ENCODE measurements at places on chromosomes 7 and 10.

GRCh38 chr10:61752111-61753011, 89.6 kb downstream of the CABCOCO1 start:
- DNase-seq = no peak

DNA sequence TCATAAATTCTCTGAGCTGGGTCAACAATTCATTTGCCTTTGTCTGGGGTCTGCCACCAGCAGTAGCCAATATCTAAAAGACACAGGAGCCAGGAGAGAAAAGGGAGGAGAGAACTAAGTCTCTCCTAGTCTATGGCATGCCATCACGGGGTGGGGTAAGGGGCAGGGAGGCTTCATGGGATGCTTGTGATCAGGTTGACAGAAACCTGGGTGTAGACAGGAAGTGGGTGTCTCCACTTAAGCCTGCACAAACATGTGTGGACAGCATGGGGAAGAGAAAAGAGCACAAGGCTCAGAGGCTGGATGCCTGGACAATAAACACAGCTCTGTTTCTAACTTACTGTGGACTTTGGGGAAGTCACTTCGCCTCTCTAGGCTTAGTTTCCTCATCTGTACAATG, 11.5 kb upstream of the C10orf53 start:
- DNase-seq = no peak

DNA sequence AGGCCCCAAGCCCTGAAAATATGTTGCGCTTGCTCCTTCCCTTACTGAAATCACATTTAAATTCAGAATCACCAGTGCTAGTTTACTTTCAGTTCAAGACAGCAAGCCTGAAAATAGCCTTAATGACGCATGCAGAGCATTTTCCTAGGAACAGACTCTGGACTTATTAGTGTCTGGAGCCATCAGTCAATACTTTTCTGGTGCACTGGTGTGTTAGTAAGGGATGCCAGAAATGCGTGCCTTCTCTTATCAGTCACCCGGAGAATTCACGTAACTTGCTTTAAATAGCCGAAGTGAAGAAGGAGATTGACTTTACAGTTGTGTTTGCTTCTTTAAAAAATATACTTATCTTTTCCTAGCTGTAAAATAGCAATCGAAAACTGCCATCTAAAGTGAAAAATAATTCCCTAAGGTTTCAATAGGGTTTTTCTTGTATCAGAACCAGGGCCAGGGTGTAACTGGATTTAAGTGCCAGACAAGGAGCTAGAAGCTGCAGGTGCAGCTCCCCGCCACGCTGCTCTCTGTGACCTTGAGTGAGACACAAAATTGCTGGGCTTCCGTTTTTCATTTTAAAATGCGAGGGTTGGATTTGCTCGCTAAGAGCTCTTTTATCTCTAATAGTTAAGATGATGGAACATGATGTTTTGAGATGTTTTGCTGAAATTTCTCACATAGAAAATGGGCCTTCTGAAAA, 177.8 kb downstream of the NSUN6 start:
- no peak for DNase-seq

- DNase-seq = no peak
Observed at GRCh38 chr10:110502072-110502845, 4.6 kb downstream of the DUSP5 start.

DNA sequence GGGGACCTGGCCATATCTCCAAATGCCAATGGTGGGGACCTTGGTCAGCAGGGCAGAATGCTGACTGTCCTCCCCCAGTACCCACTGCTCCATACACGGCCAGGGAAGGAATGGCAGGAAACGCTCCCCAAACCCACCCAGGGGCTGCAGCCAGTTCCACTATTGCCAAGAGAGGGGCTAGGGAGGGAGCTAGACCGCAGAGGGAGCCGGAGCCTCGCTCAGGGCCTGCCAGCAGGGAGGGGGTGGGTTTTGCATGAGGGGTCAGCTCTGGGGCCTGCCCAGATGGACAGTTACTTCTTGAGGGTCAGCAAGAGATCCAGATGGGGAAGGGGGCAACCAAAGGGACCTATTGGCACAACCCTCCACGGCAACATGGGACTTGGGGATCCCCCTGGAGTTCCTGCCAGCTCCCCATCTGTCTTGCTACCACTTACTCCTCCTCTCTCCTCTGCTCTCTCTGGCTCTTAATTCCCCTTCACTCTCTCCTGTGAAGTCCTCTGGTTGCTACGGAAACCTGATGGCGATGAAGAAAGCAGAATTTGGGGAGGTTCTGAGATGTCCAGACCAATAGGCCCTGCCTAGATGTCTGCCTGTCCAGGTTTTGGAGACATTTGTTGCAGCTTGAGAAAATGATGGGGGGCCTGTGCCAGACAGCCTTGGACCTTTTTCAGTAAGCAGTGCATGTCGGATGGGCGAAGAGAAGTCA, 12.6 kb downstream of the FGF8 start:
- DNase-seq = no peak

GRCh38 chr10:91689731-91690168, 56.9 kb upstream of the PPP1R3C start:
- DNase-seq = no peak

DNA sequence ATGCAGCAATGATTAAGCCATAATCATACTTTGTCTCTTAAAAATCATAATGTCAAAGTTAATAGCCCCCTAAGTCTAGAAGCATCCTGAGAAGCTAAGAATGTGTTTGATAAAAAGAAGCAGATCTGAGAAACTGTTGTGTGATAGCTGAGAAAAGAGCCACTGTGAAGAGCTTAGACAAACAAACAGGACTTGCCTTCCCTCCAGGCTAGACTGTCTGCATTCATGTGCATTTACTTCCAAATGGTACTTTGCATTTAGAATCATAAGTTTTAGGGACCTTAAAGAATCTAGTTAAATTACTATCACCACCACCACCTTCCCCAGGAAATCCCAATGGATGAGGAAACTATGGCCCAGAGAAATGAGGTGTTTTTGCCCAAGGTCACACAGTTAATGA, 62.7 kb upstream of the NFKB2 start:
- DNase-seq = no peak

- DNase-seq = no peak
Observed at GRCh38 chr7:31327071-31327470, 13.5 kb downstream of the NEUROD6 start.

DNA sequence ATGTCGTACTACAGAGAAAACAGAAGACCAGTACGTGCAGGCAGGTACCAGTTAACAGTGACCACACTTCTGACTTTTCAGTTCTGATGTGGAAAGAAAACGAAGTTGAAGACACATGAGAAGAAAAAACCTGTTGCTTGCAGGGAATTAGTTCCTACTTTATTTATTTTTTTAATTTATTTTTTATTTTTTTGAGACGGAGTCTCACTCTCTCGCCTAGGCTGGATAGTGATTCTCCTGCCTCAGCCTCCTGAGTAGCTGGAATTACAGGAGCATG, 73.8 kb upstream of the ATP6V0A4 start:
- no peak for DNase-seq

- no peak for DNase-seq
Observed at GRCh38 chr10:116833986-116834985, 15.0 kb upstream of the ENO4 start.

DNA sequence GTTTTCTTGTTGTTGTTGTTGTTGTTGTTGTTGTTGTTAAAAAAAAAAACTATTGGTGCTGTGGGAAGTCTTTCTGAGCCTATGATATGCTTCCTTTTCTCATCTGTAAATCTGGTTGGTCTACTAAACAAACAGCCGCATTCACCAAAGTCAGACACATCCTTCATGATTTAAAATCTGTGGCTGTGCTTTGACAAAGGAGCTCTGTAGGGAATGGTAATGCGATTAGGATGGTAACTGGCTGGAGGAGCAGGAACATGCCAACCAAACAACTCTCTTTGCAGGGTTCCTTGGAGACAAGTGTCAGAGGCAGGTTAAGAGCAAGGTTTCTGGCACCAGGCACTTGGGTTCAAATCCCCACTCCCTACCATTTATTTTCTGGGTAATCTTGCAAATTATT, 14.9 kb upstream of the SP4 start:
- DNase-seq = no peak

GRCh38 chr7:16562456-16563220, 36.0 kb downstream of the LRRC72 start:
- DNase-seq = no peak

- peak; percentile 34 for DNase-seq
Observed at GRCh38 chr10:79246209-79246581, 101.1 kb upstream of the PPIF start.

DNA sequence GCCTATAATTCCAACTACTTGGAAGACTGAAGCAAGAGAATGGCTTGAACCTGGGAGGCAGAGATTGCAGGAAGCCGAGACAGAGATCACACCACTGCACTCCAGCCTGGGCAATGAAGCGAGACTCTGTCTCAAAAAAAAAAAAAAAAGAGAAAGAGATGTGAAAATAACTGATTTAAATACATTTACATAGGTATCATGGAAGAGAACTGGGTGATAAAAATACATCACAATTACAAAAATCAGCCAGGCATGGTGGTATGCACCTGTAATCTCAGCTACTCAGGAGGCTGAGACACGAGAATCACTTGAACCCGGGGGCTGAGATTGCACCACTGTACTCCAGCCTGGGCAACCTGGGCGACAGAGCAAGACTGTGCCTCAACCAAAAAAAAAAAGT, 19.8 kb downstream of the NANOS1 start:
- DNase-seq = no peak

GRCh38 chr7:75892634-75893272, 13.9 kb downstream of the RHBDD2 start:
- DNase-seq = no peak

DNA sequence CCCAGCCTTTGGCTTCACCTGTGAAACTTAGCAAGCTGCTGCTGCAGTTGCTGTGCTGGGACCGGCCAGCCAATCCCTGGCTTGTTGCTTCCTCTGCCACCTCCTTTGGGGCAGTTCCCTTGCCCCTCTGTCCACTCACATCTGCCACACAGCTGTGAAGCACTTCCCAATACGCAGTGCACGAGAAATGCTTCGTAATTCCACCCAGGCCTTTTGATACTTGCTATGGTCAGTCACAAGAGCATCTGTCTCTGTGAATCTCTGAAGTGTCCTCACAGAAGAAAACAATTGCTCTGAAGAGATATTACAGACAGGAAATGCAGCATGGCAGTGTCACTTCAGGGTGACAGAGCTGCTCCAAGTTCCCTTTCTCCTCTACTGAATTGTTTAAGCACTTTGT, 208.5 kb downstream of the PTEN start:
- no peak for DNase-seq

DNA sequence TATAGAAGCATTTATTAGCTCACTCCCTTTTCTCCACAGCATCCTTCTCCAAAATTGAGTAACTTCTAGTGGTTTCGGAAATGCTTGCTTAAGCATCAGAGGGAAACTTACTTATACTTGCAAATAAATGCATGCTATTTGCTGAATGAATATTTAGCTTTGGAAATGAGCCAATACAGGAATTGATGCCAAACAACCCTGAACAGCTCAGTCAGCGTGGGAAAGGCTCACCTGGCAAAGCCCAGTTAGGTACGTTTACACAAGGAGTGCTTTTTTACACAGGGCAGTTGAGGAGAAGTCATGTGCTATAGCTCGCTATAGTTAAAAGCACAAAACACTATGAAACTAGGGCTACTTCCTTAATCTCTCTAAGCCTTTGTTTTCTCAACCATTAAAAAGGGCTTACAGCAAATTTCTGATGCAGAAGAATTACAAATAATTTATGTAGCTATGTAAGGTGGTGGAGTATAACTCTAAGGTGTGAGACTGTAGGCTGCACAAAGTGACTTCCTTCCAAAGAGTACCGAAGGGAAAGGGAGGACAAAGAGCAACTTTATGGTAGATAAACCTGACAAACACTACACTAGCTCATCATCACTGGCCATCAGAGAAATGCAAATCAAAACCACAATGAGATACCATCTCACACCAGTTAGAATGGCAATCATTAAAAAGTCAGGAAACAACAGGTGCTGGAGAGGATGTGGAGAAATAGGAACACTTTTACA, 498.2 kb downstream of the PHTF2 start:
- DNase-seq = no peak

DNA sequence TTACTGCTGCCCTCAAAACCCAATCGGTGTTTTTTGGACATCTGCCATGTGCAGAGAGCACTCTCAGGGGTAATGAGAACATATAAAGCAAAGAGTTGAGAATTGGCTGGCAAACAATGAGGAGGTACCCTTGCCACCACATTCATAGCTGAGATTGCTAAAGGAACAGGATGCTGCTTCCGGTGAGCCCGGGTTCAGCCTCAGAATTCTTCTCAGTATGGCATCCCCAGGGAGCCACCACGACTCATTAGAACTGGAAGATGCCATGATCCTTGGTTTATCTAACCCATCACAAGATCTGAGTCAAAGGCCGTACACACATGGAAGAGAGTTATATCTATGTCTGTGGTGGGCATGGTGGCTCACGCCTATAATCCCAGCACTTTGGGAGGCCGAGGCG, 174.4 kb downstream of the ARID5B start:
- no peak for DNase-seq

DNA sequence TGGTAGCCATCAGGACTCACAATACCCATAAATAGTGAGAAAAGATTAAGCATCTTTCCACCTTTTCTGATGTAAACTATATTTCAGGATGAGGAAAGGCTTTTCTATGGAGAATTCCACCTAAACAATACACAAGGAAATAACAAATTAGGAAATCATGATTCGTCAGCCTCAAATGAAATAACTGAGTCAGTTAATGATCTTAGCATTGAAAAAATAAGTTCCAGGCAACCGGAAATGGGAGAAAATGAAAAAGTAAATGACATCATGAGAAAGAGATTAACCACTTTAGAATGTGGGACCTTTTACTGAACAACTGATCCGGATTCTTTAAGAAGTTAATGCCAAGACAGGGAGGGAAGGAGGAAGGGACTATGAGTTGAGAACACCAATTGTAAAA, 742.3 kb downstream of the TNS3 start:
- no peak for DNase-seq

- DNase-seq = peak; percentile 50
Observed at GRCh38 chr10:5890452-5890915, 441 bp downstream of the FBH1 start.

GRCh38 chr10:22716943-22717342, 2.6 kb upstream of the PIP4K2A start:
- no peak for DNase-seq

DNA sequence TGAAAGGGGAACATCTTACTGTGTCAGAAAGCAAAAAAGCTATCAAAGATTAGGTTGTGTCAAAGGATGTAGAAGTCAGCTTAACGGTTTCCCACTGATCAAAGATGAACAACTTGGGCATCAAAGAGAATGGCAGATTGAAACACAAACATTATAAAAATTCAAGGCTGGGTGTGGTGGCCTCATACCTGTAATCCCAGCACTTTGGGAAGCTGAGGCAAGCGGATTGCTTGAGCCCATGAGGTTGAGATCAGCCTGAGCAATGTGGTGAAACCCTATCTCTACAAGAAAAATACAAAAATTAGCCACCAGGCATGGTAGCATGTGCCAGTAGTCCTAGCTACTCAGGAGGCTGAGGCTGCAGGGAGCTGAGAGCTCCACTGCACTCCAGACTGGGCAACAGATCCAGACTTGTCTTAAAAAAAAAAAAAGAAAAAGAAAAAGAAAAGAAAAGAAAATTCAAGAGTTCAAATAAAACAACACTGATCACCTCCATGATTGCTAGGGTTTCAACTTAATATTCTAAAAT, 34.5 kb downstream of the RTKN2 start:
- DNase-seq = no peak

GRCh38 chr10:64010711-64011110, 489.5 kb downstream of the REEP3 start:
- no peak for DNase-seq

- no peak for DNase-seq
Observed at GRCh38 chr7:13290975-13291374, 603.5 kb downstream of the ARL4A start.

GRCh38 chr7:83119026-83119382, 43.7 kb downstream of the PCLO start:
- no peak for DNase-seq

GRCh38 chr7:32890010-32890792, 1.4 kb downstream of the KBTBD2 start:
- peak; percentile 79 for DNase-seq
